DMS 273 treated with DMSO at 0.1 percent for 48 hours (cell line): ENCODE measurements at places on chromosomes 1 and 21.

- no peak for DNase-seq
Measured at GRCh38 chr1:13228343-13228781, 2.4 kb upstream of the PRAMEF18 start.

DNA sequence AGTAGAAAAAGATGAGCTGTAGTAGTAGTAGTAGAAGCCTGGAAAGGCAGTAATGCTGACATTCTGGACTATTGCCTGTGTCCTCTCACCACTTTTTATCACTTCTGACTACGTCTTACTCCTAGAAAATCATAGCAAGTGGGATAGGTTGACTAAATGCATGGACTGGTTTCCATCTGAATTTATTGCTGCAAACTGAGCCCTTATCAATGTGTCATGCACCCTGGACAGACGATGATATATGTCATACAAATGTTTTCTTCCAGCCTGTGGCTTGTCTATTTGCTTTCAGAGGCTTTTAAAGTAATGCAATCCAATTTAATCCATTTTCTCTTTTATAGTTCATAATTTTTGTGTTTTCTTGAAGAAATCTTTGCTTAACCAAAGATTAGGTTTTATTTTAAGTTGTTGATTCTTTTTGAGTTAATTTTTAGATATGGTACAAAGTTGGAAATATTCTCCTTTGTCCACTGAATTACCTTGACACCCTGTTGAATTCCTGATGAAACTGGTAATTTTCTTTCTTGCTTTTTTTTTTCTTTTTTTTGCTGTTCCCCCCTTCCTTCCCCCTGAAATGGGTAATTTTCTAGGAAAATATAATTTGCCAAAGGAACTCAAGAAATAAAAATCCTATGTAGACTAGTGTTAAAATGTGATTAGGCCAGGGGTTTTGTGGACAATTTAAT lies 47.1 kb downstream of the PHACTR4 start:
- no peak for DNase-seq

- DNase-seq = no peak
Measured at GRCh38 chr1:157151073-157151472, 12.9 kb upstream of the ETV3 start.

DNA sequence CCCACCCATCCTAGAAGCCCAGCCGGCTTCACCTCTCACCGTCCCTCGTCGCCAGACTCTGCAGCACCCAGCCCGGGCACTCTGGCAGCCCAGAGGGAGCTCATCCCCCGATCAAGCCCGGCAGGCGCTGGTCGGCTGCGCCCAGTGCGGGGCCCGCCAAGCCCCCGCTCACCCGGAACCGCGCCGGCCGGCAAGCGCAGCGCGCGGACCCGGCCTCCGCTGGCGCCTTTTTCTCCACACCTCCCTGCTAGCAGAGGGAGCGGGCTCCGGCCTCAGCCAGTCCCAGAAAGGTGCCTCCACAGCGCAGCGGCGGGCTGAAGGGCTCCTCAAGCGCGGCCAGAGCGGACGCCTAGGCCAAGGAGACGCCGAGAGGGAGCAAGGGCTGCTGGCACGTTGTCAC lies 2023.3 kb downstream of the NCAM2 start:
- no peak for DNase-seq

DNA sequence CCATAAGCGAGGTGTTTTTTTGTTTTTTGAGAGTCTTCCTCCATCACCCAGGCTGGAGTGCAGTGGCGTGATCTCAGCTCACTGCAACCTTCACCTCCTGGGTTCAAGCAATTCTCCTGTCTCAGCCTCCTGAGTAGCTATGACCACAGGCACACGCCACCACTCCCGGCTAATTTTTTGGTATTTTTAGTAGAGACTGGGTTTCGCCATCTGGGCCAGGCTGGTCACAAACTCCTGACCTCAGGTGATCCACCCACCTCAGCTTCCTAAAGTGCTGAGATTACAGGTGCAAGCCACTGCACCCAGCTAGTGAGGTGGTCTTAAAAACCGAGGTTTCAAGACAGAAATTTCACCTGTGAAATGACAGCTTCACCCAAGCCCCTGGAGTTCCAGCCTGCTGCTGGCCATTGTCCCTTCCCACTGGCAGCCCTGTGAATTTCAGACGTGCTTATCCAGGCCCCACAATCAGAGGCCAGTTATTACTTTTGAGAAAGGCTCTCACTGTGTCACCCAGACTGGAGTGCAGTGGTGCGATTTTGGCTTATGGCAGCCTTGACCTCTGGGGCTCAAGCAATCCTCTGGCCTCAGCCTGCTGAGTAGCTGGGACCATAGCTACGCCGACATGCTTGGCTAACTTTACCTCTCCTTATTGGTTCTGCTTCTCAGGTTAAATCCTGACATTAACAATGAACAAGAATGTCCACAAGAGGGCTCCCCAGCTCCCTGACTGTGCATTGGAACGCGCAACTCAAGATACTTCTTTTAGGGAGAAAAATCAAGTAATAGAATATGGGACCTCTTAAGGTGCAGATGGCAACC lies 19.4 kb downstream of the ENO1 start:
- DNase-seq = peak; percentile 43

GRCh38 chr1:77095236-77095635 lies 124.0 kb downstream of the PIGK start:
- DNase-seq = no peak

DNA sequence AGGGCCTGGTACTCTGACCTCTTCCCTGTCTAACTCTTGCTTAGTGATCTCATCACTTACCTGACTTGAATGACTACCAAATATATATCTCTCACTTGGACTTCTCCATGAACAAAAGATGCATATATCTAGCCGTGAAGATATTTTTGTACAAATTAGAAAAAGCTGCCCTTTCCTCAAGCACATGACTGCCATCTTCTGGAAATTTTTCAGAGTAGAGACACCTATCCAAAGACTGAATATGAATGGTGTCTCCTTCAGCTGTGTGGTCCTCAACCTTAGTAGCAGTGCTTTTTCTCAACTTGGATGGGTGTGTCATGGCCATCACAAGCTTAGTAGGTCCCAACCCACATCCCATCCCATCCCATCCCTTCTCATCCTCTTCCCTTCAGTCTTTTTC lies 142.3 kb downstream of the DNM3 start:
- DNase-seq = no peak

- no peak for DNase-seq
Measured at GRCh38 chr1:207172321-207172720, 68.3 kb downstream of the C4BPA start.

DNA sequence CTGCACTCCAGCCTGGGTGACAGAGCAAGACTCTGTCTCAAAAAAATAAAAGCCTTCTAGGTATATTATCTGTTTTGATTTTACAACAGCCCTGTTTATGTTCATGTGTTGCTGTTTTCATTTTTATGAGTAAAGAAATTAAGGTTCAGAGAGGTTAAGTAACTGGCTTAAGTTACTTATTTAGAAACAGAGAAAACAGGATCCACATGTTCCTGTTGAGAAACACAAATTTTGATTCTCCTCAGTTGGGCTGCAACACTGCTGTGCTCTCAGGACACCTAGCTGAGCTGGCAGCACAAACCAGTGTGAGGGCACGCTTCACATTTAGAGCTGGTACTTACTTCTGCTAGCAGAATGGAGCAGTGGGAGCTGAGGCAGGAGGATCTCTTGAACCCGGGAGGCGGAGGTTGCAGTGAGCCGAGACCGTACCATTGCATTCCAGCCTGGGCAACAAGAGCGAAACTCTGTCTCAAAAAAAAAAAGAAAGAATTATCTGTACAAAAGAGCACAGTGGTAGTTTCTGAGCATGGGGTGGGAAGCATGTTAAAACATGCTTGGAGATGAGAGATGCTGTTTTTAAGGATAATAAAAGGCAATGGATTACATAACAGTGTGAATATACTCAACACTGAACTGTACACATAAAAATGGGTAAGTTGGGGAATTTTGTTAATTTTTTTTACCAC lies 2.4 kb downstream of the SPRTN start:
- no peak for DNase-seq

GRCh38 chr21:33286076-33286475 lies 19.9 kb downstream of the IL10RB start:
- DNase-seq = no peak

GRCh38 chr1:14803002-14803789 lies 204.7 kb downstream of the KAZN start:
- DNase-seq = no peak

- DNase-seq = no peak
Measured at GRCh38 chr1:165431079-165431478, 13.8 kb downstream of the RXRG start.

DNA sequence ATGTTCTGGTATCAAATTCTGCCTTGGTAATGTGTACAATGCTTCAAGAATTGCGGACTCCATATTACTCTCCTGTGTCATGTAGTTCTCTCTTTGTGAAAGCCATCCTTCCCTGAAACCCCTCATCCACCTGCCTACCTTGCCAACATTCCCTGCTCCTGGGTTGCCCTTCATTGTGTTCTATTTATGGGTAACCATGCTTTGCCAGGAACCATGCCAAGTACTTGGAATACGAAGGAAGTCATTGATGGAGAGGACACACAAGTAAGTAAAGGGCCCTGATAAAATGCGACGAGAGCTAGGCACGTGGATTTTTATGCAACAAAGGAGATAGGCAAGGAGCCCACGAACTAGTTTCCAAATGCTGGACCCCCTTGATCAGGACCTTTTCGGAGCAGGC lies 300.8 kb downstream of the DISC1 start:
- DNase-seq = no peak

DNA sequence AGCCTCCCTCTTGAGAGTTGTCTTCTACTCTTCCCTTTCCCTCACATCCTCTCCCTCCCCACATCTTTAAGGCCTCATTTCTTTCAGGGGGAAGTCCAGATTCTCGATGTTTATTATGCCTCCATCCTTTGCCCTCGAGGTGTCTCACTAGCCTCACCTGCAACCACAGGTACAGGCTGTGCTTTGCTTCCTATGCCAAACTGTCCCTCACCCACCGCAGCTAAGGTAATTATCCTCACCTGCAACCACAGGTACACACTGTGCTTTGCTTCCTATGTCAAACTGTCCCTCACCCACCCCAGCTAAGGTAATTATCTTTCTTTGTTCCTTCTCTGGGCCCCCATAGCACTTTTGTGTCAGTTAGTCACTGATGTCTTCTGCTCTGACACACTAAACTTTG lies 328.1 kb upstream of the SNX7 start:
- no peak for DNase-seq

- DNase-seq = no peak
Measured at GRCh38 chr1:205948039-205948438, 4.8 kb upstream of the SLC26A9 start.

DNA sequence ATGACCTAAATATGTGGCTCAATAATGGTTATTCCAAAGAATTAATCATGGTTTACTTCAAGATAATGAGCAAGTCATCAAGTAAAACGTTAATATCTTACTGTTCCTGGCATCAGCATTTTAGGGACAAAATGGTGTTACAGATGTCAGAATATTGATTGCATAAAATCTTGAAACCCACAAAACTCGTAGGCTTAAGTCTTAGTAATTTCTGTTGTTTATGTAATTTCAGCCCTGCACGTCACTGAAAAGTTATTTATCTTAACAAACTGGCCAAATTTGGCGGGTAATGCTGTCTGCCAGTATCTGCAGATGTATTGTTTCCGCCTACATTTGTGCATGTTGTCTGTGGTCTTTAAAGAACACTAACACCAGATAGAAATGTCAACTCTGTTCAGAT lies 25.8 kb downstream of the CDC7 start:
- no peak for DNase-seq

DNA sequence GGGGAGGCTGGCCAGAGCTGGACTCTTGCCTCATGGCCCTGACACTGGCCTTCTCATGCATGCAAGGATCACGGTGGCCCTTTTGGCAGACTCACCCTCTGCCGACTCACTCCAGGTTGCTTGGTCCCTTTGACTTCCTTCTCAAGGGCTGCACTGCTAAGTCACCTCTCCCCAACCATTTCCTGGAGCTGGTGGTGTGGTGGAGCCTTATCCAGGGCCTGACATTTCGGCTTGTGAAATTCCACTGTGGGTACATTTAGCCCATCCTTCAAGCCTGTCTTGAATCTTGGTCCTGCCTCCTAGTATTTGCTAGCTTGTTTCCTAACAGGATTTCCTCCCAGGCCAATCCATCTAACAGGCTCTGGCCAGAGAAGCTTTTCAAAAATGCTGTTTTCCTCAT lies 52.6 kb upstream of the JUN start:
- no peak for DNase-seq

DNA sequence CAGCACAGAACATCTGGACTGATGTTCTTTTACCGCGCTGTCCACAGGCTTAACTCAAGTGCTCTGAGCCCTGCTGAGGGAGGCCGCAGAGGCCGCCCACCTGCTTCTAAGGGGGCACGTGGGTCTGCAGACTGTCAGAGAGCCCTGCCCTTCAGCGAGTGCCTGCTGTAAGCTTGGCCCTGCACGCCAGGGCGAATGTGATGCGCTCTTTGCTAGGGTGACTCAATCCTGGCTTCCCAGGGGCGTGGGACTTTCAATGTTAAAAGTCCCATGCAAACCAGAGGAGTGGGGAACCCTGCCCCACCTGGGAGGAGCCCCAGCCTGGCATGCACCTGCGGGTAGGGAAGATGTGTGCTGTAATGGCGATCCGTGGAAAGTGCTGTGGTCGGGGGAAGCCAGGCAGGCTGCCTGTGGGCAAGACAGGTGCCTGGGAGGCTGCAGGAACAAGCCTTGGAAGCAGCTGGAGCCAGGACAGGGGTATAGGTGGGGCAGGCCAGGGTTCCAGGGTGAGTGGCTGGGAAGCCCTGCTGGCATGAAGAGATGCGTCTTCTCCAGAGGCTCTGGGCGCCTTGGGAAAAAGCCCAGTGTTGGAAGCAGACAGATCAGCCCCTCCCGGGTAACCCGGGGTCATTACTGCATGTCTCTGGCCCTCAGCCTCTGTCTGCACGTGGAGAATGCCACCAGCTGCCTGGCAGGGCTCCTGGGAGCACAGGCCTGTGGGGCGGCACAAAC lies 594 bp upstream of the PANK4 start:
- no peak for DNase-seq

GRCh38 chr1:186722711-186723309 lies 42.6 kb upstream of the PTGS2 start:
- DNase-seq = peak; percentile 4

DNA sequence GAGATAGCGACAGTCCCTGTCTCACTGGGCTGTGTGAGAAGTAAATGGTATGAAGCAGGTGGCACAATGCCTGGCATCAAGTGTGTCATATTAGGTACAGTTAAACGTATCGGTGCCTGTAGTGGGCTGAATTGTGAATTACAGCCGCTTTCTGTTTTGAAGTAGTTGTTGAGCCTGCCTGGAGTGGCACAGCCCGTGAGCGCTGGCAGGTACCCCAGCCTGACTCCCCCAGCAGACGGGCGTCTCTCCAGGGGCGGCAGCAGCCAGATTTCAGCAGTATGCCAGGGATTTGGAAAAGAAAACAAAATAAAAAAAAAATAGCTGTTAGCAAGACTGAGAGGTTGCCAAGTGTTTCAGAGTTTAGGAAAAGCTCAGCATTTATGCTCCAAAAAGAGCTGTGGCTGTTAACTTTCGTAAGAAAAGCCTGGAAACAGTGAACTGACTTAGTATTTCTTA lies 26.6 kb upstream of the GPR153 start:
- no peak for DNase-seq

GRCh38 chr1:201499795-201500669 lies 6.9 kb downstream of the CSRP1 start:
- no peak for DNase-seq

DNA sequence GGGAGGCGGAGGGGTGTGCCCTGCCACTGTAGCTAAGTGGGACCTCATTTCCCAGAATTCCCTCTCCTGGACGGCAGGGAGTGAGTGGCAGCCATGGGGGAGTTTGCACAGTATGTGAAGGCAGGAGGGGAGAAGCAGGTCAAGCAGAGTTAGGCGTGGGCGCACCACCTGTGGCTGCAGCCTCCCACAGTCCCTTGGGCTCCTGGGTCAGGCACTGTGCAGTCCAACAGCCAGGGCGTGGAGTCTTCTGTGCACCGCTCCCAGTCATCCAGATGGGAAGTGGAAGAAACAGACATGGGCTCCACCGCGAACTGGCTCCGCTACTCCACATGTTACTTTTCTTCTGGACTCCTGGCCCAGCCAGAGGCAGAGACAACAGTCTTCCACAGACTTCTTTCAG lies 85.4 kb upstream of the TIAM1 start:
- peak; percentile 12 for DNase-seq
